Aorta (tissue), 5 donors: ENCODE measurements at places on chromosomes 6 and 20. TPM values are rescaled to one million over a fixed set of nuclear protein-coding genes. Genes with fewer than 3 reads are reported as not detected.
A peak's percentile ranks its signal among the peaks of the same experiment; 100 is the strongest.

DNA sequence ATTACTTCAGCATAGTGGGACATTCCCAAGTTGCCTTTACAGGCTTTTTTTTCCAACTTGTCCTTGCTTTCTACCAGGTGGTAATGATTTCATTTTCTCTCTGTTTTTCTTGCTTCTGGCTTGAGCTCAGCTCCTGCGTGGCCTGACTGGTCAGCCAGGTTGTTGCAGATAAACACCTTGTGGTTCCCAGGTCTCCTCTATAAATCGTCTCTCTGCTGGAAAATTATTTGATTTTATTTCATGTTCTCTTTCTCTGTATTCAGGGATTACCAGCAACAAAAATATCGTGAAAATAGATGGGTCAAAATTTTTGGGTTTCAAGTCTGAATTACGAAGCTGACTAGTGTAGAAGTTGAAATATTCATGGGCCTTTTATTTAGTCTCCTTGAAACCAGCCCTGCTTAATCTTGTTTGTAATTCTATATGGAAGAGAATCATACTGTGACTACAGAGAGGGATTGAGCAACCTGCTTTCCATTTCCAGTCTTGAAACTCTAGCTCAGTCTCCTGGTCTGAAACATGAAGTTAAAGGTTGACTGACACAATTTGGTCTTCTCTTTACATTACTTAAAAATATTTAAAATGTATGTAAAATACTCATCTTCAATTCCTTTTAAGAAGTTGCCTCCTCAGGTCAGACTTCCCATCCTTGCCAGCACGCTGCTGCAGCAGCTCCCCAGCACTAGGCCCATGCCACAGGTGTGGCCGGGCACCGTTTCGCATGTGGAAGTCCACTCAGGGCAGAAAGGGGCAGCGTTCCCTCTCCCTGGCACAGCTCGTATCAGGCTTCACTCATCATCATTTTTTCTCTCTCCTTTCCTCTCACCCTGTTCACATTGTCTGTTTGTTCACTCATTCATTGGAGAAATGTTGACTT is 7.1 kb downstream of the DUSP22 start:
- DNase-seq = no peak

GRCh38 chr20:63940472-63941266 is 15.5 kb downstream of the UCKL1 start:
- no peak for DNase-seq

DNA sequence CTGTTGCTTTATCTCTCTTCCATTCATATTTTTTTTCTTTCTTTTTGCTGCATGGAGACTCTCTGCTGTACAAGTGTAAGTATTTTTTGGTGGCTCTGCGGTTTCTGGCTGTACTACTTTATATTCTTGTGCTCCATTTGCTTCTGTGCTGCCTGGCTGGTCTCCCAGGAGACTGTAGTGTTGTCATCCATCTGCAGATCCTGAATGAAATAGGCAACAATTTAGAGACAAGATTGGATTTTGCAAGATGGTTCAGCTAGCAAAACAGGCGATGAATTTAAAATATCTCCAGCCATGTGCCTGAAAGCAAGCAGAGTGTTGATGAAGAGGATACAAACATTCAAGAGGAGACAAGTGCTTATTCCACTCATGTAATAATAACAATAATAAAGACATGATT is 75.1 kb upstream of the SCGN start:
- DNase-seq = no peak

GRCh38 chr6:27311806-27312145 is 297 bp downstream of the POM121L2 start:
- DNase-seq = no peak

DNA sequence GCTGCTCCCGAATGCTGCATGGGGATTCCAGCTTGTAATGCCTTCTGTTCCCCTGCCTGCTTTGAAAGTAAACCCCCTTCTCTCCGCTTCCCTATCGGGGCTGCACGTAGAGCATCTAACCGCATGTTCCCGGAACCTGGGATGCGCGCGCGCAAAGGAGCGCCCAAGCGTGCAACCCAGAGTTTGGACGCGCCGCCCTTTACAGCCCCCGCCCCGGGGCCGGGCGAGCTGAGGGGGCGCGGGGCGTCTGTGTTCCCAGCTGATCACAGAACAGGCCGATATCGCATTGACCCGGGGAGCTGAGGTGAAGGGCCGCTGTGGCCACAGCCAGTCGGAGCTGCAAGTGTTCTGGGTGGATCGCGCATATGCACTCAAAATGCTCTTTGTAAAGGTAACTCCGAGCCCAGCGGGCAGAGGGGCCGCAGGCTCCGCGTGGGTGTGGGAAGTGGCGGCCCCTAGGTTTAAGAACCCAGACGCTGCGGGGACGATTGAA is 1.4 kb downstream of the LAMP5 start:
- DNase-seq = no peak

- DNase-seq = no peak
These were observed 39.9 kb upstream of the TGM2 start for GRCh38 chr20:38205001-38205400.

DNA sequence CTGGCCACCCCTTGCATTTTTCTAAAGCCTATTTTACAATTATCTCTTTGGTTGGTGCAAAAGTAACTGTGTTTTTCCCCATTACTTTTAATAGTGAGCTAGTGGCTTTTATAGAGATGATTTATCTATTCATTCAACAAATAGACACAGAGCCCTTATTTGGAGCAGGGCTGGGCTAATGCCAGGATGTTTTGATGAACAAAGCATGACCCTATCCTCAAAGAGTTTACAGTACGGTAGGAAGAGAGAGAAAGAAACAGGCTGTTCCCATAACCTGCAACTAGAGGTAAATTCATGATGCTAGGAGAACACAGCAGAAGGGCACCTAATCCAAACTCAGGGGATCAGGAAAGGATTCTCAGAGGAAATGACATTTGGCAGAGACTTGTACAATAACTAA is 37.3 kb upstream of the UST start:
- no peak for DNase-seq

GRCh38 chr6:40528051-40528450 is 59.1 kb downstream of the LRFN2 start:
- DNase-seq = no peak

- DNase-seq = no peak
These were observed 24.2 kb upstream of the SNX9 start for GRCh38 chr6:157798851-157799250.

GRCh38 chr6:5657684-5658430 is 348.9 kb downstream of the NRN1 start:
- DNase-seq = no peak

DNA sequence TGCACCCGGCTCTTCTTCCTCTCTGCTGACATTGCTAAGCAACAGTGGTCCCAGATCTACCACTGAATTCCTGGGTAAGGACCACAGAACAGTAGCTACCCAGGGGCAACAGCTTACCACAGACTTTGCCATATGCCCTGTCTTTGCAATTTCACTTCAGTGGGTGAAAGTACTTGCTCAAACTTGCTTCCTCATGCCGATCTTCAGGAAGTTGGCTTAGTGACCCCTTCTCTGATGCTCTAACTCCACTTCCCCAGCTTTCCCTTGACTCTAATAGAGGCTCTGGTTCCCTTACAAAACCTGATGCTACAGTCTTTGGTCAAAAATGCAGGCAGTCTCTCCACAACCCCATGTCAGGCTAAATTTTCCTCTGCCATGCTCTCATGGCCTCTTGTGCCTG is 3.3 kb upstream of the TAAR5 start:
- no peak for DNase-seq

DNA sequence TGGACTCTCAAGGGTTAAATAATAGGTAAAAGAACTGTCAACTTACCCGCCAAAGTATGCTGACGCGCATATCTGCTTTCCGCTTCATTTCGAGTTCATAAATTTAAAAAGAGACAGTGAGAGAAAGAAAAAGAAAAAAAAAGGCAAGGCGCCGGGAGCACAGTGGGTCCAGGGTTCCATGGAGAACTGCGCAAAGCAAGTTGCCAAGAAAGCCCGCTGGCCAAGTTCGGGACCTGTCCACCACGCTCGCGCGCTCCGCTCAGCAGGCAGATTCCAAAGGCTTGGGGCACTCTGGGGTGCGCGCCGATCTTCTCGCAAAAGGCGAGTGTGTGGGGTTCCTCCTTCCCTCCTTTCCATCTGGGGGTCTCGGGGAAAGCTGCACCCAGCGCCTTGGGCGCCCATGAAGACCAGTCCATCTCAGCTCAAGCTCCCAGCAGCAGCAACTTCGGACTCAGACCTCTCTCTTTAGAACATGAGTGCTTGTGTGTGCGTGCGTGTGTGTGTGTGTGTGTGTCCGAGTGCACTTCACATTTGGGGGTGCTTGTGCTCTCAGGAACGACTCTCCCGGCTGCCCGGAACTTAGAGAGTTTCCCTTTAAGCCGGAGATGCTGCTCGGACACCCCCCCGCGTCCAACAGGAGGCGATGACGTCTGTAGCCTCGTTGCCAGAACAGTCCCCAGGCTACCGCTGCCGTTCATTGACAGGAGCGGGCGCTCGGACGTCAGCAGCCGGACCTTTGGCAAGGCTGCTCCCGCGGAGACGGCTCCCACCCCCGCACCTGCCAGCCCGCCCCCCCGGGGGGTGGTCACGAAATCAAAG is 180.0 kb downstream of the TBXT start:
- DNase-seq = peak; percentile 87

DNA sequence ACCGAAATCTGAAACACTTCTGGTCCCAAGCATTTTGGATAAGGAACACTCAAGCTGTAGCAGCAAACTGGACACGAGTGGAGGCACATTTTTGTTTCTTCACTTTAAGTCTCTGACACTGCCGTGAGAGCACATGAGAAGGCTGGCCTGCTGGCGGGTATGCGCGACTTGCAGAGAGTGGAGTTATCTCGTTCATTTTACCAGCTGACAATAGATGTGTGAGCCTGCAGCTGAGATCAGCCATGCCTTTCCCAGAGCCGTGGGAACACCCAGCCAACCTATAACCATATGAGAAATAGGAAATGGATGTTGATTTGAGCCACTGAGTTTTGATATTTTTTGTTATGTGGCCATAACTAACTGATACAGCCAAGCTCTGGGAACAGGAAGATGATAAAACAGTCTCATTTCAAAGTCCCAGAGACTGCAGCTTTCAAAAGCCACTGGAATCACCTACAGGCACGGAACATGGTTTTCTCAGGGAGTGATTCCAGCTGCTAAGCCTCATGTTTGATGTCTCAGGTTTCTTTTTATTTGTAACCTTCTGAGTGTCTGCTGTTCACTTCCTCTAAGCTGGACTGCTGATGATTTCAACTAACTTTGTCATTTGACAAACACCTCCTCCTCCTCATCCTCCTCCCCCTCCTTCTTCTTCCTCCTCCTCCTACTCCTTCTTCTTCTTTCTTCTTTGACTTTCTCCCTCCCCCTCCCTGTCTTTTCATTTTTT is 28.6 kb upstream of the LAMP5 start:
- DNase-seq = no peak

DNA sequence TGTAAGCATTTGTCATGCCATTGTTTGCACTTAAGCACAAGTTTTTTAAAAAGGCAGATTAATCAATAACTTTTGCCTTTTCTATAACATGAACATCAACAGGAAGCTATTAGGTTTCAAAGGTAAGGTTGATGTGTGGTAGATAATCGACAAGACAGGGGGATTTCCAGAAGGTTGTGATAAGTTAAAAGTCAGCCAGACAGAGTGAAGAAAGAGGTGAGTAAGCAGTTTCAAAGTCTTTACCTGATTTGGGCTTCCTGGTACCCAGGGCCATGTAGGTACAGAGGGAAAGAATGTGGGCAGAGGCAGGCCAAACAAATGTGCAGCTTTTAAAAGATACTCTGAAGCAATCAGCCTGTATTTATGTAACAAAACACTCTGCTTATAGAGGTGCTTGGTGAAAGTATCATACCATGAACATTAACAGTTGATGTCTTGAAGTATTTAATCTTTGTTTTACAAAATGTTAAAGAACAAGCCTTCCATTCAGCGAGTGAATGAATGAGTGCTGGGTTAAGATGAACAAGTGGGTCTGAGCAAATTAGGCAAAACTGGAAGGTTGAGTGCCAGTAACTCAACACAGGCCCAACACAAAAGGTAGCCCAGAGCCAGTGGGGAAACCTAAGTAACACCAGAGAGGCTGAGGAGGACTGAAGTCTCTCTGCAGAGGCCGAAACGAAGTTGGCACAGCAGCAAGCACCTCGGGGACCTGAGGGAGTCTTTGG is 60.2 kb downstream of the LRRC1 start:
- no peak for DNase-seq

DNA sequence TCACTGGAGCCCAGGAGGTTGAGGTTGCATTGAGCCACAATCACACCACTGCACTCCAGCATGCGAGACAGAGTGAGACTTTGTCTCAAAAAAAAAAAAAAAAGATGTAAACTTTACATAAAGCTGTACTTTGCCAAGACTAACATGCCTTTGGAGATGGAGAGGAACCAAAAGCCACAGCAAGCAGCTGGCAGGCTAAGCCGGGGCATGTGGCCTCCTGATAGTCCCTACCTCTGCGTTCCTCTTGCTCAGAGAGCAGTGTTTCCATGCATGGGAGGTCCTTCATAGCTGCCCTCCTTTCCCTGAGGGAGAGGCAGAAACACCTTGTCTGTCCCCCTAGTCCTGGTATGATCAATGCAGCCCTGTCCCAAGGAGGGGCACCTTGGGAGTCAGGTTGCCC is 35.2 kb downstream of the SPATA2 start:
- DNase-seq = no peak

DNA sequence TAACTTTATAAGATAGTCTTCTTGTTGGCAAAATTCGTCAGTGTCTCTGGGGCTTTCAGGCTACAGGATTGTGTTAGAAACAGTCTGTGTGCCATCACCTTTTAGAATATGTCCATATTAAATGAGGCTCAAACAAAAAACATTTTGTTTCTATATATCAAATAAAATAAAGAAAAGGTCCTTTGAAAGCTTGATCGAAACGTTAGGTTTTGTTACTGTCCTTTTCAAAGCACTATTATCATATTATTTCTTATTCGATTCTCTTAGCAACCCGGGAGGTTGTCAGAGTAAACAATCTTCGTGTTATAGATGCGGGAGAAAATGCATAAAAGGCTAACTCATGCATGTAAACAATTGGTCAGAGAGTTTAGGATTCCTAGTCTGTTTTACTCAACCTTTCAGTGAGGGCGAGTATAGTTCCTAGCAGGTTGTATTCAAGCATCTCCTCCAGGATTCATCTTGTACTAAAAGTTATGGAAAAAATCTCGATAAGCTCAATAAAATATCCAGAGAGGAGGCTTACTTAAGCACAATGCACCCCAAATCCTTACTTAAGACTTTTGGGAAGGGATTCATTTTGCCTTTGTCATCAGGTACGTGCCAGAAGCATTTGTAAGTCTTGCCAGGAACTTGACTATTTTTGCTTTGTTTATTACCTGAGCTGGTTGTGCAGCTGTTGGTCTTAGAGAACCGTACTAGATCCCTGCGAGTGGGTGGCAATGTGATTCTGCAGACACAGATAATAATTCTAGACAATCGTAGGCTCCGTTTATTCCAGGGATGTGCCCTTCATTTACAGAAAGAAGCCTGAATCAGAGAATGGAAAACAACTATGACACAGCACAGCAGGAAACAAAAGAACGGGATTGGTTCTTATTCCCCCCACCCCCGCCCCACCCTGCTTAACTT is 159.6 kb upstream of the ZNF217 start:
- DNase-seq = no peak

ECT2L gene
- 0.30 TPM for total RNA-seq

ZC2HC1B gene
- not detected for total RNA-seq

CST9L gene
- total RNA-seq = not detected

FAM217A gene
- not detected for total RNA-seq

LKAAEAR1 gene
- not detected for total RNA-seq

GLP1R gene
- not detected for total RNA-seq

FOXF2 gene
- total RNA-seq = 0.52 TPM

NRN1 gene
- total RNA-seq = 31.6 TPM

HLA-DRB5 gene
- total RNA-seq = 127 TPM

JPH2 gene
- total RNA-seq = 63.3 TPM

ALDH5A1 gene
- 8.2 TPM for total RNA-seq

SOX18 gene
- 43.2 TPM for total RNA-seq

PRND gene
- total RNA-seq = 1.3 TPM
